AG09309 (cell line): ENCODE measurements at places on chromosomes 2 and 18.

DNA sequence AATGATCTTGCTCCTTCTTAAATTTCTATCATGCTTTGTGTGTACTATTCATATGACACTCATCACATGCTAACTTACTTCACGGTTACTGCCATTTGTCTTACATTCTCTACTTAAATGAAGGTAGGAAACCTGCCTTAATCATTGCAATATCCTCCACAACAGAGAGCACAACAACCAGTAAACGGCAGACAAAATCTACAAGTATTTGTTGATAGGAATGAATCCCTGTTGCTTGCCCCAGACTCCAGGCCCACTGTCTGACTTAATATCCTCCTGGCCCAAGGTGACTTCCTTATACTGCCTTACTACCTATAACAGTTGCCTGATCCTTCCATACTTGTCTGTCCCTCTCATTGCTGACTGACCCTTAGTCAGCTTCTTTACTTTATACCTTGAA is 3.5 kb downstream of the PPP3R1 start:
- DNase-seq = no peak

DNA sequence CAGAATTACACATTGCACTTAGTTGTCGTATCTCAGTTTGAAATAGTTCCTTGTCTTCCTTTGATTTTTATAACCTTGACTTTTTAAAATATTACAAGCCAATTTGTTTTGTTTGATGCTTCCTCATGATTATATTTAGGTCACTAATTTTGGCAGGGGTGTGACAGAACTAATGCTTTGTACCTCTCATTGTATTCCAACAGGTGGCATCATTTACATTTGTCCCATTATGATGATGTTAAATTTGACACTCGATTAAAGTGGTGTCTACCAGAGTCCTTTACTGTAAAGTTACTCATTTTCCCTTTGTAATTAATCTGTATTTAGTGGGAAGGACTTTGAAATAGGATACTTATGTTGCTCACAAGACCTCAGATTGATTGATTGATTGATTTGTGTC is 21.5 kb upstream of the MFSD2B start:
- DNase-seq = no peak

DNA sequence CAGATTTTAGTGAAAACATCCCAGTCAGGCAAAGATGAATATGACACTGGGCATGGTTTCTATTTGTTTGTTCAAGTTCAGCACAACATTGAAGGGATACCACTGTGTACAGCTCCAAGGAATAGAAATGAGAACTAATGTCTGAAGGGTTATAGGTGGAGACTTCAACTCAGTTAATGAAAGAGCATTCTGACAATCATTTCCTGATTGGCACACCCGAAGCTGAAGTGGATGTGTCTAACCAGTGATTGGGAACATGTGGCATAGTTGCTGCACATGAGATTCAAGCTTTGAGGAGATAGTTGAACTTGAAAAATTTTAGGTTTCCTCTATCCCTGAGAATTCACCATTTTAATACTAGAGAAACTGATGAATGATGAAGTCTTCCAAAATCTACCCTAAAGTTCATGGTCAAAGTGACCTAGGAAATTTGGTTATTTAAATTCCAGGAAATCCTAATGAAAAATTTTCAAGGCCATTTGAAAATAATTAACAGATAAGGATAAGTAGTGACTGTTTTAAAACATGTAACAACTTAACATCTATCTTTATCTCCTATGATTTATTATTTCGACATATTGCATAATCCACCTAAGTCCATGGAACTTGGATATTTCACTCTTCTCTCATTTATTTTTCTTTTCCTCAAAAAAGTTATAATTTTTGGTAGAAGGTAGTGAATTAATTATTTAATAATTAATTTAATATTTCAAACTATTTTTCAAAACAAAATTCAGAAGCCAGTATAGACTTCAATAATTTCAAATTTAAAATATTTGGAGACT is 38.0 kb downstream of the SLC9A4 start:
- no peak for DNase-seq

DNA sequence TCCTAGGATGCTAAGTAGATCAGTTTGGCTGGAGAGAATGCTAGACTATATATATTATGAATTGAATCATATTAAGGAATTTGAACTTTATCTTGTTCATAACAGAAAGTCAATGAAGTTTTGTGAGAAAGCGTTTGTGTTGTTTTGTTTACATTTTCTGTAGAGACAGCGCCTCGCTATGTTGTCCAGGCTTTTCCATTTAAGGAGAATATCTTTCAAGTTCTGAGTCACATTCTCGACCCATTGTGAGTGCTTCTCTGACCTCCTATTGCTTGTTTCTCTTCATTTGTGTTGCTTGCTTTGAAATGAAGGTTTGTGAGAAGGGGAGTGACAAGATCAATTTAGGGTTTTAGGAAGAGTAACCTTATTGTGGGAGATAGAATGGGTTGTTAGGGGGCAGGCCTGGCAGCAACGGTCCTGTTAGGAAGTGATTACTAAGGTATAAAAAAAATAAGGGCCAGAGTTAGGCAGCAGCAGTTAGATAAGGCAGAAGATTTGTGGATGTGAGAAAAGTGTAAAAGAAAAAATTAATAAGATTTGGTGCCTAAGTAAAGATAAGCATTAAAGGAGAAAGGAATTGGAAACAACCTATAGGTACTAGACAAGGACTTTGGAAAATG is 47.6 kb upstream of the ACVR1 start:
- no peak for DNase-seq

DNA sequence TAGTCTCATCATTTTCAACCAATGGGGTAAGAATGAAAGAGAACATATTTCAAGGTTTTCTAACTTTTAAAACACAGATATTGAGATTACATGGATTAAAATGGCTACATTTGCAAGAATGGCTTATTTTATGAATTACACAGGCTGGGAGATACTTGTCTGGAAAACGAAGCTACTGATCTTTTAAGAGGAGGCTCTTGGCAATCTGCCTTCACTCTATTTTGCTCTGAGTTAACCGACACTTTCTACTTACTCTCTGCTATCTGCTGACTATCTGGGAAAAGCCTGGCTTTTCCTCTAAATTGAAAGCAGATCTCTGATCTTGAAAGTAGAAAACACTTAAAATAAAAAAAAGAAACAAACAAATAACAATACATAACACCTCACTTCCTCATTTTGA is 325.4 kb upstream of the LINC00305 start:
- DNase-seq = no peak

DNA sequence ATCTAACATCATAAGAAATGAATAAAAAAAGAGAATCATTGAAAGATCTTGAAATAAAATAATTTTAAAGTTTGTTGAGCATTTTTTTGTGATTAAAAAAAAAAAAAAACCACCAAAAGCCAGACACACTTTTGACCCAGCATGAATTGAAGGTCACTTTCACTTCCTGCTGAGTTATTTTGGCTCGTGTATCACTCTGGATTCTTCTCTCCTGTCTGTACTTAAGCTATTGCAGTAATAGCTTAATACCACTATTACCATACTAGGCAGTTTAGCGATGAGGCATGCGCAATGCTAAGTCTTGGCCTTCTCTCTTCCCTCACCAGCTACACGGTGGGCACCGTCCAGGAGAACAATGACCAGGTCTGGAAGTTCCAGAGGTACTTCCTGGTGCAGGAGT is 54.5 kb upstream of the SPP2 start:
- no peak for DNase-seq

GRCh38 chr2:162475661-162476060 is 131.7 kb downstream of the GCA start:
- DNase-seq = no peak

DNA sequence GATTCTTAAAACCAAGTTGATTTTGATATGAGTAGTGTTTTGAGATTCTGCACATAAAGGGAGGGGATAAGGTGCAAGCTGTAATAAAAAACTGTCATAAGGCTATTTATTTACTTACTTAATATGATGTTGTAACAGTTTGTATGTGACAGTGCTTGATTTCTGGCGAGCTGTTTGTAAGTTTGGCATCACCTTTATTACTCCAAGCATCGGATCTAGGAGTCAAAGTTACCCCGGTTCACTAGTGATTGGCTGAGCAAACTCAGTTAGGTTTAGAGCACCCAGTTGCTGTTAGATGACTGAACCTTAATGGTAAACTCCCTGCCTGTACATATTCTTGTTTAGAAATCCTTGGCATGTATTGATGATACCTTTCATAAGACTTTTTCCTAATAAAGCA is 16.1 kb downstream of the ZCCHC2 start:
- DNase-seq = no peak

DNA sequence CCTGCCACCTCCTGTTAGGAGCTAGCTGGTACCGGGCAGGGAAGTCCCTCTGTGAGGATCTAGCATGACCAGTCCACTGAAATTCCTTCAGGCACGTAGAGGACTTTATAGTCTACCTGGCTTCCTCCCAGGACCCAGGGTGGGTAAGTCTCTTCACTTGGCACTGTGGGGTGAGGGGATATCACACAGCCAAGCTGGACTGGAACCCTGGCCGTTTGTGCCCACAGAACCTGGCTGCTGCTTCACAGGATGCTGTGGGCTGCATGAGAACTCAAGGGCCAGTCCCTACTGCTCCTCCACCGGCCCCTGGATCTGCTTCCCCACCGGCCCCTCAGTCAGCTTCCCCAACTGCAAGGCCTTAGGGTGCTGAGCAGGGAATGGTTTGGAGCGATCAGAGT is 35.8 kb downstream of the HS1BP3 start:
- DNase-seq = no peak

DNA sequence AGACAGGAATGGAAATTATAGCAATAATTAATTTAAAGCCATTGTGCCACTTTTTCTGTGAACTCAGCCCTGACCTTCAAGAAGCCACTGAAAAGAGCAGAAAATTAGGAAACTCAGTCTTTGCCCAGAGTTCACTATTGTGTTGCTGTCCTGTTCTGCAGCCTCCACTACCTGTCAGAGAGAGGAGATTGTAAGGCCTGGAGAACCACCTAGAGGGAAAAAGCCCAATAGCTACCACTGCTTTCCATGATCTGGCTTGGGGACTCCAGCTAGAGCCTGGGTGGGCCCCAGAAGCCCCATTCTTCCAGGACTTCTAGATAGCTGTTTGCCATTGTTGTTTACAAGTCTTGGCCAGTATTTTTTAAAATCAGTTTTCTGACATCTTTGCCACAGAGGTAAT is 176.1 kb upstream of the KLF7 start:
- DNase-seq = no peak

DNA sequence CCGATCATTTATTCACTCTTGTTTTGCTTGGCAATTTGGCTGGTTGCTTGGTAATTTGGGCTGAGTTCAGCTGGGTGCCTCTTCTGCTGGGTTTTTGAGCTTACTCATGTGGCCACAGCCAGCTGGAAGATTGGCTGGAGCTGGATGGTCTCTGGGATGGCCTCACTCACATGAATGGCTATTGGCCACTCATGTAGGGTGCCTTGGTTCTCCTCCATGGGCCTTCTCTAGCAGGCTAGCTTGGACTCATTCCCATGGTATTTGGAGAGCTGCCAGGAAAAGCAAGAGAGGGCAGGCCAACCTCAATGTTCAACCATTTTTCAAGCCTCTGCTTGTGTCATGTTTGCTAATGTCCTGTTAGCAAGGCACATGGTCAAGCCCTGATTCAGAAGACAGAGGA is 16.9 kb downstream of the ZAP70 start:
- DNase-seq = no peak

DNA sequence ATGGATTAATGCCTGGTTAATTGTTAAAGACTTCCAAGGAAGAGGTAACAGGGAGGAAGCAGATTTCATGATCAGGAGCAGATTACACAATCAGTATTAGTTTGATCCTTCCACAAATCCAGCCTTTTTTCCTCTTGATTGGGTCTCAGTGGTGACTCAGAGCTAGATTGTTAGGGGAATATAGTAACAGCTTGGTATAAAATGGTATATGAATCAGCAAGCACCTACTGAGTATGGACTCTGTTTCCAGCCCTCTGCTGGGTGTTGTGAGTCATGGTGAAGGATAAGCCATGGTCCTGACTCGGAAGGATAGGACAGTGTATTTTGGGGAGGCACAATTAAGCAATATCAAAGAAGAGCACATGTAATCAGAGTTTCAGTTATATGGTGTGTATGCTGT is 272.4 kb upstream of the DPP10 start:
- no peak for DNase-seq

DNA sequence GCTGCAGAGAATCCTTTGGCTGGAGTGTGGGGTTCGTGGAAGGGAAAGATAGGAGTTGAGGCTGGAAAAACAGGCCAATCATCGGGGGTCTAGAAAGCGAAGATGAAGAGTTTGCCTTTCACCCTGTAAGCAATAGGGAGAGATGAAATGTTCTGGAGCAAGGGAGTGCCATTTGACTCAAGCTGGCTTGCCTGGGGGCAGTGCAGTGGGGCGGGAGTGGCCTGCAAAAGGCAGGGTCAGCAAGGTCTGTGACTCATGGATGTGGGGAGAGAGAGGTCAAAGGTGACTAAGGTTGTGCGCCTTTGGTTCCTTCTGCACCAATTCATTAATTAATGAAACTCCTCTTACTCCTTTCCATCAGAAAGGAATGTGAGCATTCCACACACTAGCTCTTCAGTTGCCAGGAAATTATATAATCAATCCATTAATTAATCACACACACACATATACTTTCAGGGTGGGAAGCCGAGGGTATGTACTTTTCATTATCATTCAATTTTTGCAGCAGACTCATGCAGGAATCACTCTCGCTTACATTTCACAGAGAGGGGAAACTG is 227.6 kb downstream of the MYCN start:
- DNase-seq = no peak

DNA sequence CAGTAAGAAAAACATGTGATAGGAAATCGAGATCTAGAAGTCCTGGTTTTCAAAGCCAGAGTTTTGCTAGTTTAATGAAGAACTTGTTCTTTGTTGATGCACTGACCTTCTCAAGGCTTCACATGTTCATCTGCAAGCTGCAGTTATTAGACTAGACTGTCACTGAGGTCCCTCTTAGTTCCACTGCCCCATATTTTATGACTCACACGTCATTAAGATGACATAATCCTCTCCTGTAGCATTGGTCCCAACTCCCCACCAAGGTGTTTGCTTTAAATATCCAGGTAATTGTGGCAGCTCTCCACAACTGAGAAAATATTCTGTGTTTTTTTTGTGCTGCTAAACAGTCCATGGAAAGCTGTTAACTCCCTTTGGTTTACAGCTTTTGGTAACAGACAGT is 149.7 kb downstream of the MREG start:
- DNase-seq = no peak

- DNase-seq = no peak
These were observed 36.3 kb downstream of the SMAD2 start for GRCh38 chr18:47893939-47894699.

GRCh38 chr2:174836377-174836994 is 72.2 kb upstream of the CHRNA1 start:
- DNase-seq = peak; percentile 79

GRCh38 chr2:118968961-118969733 is 27.2 kb downstream of the MARCO start:
- DNase-seq = no peak

DNA sequence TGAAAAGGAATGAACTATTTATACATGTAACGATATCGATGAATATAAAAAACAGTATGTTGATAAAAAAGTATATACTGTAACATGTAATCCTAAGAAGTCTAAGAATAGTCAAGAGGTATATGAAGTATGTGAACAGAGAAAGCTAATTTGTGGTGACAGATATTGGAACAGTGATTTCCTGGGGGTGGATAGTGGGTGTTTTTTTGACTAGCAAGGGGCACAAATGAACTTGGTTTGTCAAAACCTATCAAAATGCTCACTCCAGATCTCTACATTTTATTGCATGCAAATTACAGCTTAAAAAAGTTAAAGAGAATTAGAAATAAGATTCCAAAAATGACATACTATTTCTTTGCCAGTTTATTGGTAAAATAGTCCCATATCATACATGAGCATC is 35.4 kb downstream of the PTH2R start:
- DNase-seq = no peak

GRCh38 chr2:188412190-188412589 is 120.5 kb downstream of the GULP1 start:
- DNase-seq = no peak

- DNase-seq = no peak
These were observed 274.9 kb upstream of the UBE2E3 start for GRCh38 chr2:180705551-180705950.
